ENCODE measurements at places on chromosomes 2 and 18. TPM values are rescaled to one million over a fixed set of nuclear protein-coding genes. Genes with fewer than 3 reads are reported as not detected.

The ABCG5 gene
- total RNA-seq = not detected

The UGT1A10 gene
- not detected for total RNA-seq

The CCL20 gene
- 0.67 TPM for total RNA-seq

The DPYSL5 gene
- total RNA-seq = not detected

The ITPRIPL1 gene
- total RNA-seq = 1.4 TPM

The POTEC gene
- 0.32 TPM for total RNA-seq

The RTP5 gene
- not detected for total RNA-seq

The NTSR2 gene
- not detected for total RNA-seq

The TTN gene
- total RNA-seq = 13.8 TPM

The KCNE4 gene
- total RNA-seq = 2.4 TPM

The ACADL gene
- 24.1 TPM for total RNA-seq

The TCF4 gene
- 9.5 TPM for total RNA-seq

The DTNA gene
- 27.1 TPM for total RNA-seq

The IHH gene
- not detected for total RNA-seq

The PROKR1 gene
- total RNA-seq = not detected

The RUFY4 gene
- not detected for total RNA-seq

The MAP3K19 gene
- total RNA-seq = not detected

The ASIC4 gene
- total RNA-seq = not detected

The PTPRM gene
- 15.8 TPM for total RNA-seq

The WDSUB1 gene
- total RNA-seq = 3.5 TPM

The GCA gene
- 27.0 TPM for total RNA-seq

The CLEC4F gene
- not detected for total RNA-seq

The HOXD9 gene
- total RNA-seq = 0.47 TPM

The PASK gene
- 9.4 TPM for total RNA-seq

The ZNF516 gene
- total RNA-seq = 14.9 TPM

The EPC2 gene
- total RNA-seq = 12.8 TPM

The APLF gene
- total RNA-seq = 2.2 TPM
